ENCODE measurements at places on chromosomes 3 and 15.

DNA sequence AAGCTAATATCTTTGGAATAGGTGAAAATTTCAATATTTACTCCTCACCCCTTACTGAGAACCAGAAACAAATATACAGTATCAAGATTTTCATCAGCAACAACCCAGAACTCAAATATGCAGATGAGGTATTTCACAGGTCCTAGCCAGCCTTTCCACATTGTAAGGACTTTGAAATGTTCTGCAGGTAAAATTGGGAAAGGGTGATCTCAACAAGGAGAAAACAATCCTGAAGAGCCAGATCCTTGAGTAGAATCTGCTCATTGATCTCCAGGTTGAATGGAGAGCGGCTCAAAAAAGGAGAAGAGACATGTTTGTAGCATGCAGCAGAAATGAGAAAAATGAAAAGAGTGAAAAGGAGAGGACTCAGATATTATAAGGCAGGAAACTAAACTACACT is 493.3 kb upstream of the NAALADL2 start:
- DNase-seq = no peak

- no peak for DNase-seq
Measured at GRCh38 chr3:70874196-70874595, 561.8 kb upstream of the MDFIC2 start.

- peak; percentile 11 for DNase-seq
Measured at GRCh38 chr3:46663591-46664135, 29.8 kb downstream of the ALS2CL start.

DNA sequence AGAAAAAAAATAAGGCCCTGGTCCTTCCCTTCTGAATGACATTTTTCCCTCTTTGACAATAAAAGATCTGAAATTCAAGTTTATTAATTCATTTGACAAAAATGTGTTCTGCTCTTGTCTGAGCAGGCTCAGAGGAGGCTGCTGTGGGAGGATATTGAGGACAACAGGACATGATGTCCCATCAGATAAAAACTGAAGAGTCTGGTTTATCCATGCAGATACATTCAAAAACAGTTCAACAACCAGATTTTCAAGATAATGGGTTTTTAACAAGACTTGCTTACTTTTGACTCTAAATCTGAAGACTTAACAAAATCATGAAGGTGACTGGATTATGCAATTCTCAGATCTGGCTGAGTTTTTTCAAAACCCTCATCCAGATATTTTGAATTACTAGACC is 36.9 kb upstream of the STRIT1 start:
- DNase-seq = no peak

DNA sequence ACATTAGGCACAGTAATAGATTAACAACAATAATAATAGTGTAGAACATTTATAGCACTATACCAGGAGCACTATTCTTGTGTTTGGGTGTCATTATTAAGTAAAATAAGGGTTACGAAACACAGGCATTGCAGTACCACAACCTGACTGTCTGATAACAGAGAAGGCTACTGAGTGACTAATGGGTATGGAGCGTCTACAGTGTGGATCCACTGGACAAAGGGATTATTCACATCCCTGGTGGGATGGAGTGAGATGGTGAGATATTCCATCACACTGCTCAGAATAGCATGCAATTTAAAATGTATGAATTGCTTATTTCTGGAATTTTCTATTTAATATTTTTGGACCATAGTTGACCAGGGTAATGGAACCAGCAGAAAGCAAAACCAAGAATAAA is 18.2 kb downstream of the MINDY4B start:
- DNase-seq = no peak

DNA sequence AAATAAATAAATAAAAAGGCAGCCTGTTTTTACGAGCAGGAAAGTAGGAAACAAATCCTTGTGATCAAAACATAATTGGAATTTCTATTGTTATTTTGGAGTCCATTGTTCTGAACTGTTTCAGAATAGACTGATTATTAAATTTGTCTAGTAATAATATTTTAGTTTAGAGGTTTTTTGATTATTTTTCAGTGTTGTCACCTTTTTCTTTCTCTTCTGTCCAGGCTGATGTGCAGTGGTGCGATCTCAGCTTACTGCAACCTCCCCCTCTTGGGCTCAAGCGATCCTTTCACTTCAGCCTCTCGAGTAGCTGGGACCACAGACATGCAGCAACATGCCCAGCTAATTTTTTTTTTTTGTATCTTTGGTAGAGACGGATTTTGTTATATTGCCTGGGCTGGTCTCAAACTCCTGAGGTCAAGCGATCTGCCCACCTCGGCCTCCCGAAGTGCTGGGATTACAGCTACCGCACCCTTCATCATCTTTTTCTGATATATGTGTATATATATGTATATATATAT is 38.0 kb downstream of the KAT2B start:
- DNase-seq = no peak

GRCh38 chr15:52052066-52052935 is 33.3 kb downstream of the MAPK6 start:
- no peak for DNase-seq

DNA sequence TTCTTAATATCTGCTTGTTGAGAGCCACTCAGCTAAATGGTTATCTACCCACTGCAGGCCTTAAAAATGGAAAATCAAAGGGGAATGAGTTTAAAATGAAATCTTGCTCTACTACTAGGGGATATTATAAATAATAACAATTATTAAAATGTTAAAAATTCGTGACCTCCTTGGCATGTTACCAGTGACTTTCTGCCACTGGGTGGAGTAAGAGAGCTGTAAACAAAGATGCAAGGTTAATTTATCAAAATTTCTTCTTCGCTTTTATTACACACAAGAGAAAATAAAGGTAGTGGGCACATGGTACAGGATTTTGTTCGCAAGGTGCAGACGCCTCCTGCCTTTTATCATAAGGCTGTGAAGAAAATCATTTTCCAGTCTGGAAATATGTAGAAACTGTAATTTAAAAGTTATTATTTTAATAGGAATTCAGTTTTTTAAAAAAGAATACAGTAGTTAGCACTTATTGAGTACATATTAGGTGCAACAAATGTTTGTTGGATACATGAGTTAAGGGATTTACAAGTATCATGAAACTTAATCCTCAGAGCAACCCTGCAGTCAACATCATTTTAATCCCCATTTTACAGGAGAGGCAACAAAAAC is 272.6 kb downstream of the SUCLG2 start:
- no peak for DNase-seq

GRCh38 chr3:180189310-180189648 is 152.5 kb upstream of the PEX5L start:
- no peak for DNase-seq

GRCh38 chr3:184236033-184236410 is 6.6 kb downstream of the VWA5B2 start:
- DNase-seq = no peak

DNA sequence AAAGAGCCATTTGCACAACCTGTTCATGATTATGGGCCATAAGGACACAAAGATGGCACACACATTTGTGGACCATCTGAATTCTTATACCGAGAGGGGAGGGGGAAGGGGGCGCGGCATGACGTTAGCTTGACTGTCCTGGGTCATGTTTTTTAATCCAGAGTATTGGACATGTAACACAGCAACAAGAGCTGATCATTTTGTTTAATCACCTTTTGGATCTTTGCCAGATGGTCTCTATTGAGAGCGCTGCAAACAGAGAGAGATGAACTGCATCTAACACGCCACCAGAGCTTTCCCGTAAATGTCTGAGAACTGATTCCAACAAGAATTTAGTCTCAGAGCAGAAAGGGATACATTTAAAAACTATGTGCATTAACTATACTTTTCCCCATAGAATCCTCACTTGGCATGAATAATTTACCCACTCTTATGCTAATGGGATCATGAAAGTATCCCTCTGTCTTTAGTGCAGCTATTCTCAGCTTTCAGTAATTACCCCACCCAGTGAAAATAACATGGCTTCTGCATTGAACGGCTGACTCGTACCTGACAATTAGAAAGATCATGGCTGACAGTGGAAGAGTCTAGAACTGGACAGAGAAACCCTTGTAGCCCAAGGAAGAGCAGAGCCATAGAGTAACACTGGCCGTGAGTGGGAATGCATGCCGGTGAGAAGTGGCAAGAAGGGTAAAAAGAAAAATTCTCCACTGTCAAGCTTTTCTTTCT is 22.6 kb downstream of the MEIS2 start:
- no peak for DNase-seq

GRCh38 chr3:61422945-61423673 is 138.3 kb upstream of the PTPRG start:
- no peak for DNase-seq

DNA sequence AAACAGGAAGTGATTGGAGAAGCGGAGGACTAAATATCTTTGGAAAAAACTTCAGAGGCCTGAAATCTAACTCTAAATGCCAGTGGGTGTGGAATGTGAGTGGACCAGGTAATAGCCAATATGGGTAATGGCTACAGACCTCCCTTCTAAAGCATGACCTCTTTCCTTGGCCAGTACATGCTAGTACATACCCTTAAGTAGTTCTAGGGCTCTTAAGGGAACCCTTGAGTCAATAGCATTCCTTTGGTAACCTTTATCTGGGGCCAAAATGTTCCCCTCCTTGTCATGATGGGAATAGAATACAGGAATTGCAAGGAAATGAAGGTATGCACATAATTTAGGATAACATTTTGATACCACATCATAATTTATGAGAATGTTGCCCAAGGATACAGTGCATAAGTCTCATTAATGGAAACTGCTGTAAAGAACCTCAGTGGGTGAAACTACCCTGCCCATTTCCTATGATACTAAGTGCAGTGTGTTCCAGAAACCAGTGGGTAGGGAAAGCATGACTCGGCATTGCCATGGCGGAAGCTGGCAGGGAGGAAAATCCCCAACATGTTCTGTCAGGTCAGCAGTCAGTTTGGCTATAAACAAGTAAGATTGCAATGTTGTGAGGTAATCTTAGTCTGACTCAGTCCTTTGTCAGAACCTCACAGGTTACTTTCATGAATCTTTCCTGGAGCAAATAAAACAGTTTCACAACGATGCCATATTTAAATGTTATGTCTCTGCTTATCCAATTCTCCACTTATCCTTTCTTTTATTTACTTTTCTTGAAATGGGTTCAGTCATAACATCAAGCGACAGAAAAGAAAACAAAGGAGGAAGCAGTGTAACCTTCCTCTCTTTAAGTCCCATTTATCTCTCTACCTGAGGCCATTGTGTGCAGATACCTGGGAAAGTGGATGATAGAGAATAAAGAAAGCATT is 23.5 kb upstream of the RAP2B start:
- peak; percentile 97 for DNase-seq

GRCh38 chr15:40501487-40501886 is 30.7 kb downstream of the CHST14 start:
- peak; percentile 64 for DNase-seq

- DNase-seq = peak; percentile 84
Measured at GRCh38 chr3:100047455-100048141, 66.7 kb downstream of the FILIP1L start.

GRCh38 chr3:194407423-194407822 is 8.4 kb upstream of the GP5 start:
- DNase-seq = no peak

DNA sequence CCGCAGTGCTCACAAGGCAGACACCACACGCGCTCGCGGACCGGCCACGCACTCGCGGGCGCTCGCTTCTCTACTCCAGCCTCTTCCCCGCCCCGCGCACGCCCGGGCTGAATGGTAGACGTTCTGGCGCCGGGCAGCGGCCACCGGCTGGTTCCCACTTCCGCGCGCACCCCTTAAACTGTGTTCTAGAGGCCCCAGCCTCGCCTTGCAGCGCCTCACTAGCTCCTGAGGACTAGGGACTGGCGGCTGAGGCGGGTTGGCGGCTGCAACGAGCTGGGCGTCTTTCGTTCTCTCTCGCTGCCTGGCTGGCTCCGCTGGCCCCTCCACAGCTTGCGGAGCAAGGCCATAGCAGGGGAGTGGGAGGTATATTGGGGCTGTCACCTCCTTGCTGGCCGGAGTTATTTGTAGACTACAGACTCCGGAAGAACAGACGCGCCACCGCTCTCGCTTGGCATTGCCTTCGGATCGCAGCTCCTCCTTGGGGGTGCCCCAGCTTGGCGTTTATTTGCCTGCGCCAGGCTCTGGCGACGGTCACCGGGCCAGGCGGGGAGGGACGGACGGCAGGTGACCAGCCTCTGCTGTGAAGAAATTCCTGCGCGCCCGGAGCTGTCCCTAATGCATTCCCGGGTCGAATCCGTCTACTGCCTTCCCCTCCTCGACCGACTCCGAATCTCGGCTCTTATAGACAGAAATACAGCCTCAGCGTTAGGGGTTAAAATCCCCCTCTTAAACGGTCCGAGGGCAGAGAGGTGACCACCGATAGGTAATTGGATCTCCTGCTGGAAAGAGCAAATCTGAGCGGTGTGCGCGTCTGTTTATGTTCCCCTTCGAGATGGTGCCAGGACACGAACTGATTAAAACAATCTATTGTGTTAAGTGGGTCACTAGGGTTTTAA is 1.3 kb downstream of the GREM1 start:
- DNase-seq = peak; percentile 55

DNA sequence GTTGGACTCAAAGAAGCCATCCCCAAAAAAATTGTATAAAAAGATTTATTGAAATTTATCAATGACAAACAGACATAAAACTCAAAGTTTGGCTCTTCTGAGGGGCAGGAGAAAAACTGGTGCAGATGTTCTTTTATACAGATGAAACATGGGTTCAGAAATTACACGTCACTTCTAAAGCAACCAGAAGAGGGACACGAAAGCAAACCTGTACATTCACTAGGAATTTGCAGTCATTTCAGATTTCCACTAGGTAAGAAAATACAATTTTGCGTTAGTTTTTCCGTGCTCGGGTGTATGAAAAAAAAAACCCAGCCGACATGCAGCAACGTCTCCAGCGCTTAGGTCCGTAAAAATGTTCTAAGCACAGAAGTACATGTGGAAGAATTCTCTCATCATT is 41.8 kb downstream of the ANP32A start:
- no peak for DNase-seq

GRCh38 chr3:105826778-105827634 is 41.8 kb downstream of the CBLB start:
- no peak for DNase-seq

DNA sequence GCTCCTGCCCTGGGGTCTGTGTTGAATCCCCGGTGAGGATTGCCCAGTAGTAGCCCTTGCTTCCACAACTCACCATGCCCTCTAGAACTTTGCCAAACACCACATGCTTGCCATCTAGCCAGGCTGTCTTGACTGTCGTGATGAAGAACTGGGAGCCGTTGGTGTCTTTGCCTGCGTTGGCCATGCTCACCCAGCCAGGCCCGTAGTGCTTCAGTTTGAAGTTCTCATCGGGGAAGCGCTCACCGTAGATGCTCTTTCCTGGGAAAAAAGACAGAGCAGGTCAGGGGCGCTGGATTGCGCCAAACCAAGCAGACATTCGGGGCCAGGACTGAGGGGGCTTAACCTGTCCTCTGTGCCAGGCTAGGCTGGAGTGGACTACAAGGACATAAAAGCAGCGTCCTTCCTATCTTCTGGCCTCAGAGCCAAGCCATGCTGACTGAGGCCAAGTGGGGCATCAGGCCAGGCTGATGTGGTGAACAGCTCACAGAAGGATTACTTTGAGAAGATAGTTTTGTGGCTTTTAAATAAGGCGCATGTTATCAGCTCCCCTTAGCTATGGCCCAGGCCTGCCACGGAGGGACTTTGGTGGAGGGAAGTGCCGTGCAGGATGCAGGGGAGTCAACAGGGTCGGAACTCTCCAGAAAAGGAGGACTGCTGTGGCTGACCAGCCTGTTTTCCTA is 5.3 kb downstream of the SNX22 start:
- DNase-seq = no peak

- DNase-seq = no peak
Measured at GRCh38 chr3:128067489-128067888, 15.3 kb downstream of the SEC61A1 start.

Data from Daoy (cell line).